ENCODE measurements at places on chromosomes 5 and 9.

DNA sequence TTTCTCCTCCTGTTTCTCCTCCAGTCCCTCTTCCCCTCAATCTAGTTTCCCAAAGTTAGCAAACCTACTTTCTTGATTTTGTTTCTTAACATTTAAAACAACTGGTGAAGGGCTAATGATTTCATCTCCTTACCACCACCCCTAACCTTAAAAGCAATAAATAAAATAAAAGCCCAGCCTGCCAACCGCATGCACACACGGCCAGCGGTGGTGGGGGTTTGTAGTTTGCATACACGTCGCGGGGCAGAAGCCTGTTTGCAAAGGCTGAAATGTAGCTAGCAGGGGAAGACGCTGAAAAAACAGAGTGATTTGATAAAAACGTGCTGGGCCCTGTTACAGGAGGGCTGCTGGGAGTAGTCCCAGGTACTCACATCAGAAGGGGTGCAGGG, 1.9 kb upstream of the DMRT2 start:
- DNase-seq, result no peak

- no peak for DNase-seq
Observed at GRCh38 chr5:130111746-130112145, 207.5 kb downstream of the CHSY3 start.

DNA sequence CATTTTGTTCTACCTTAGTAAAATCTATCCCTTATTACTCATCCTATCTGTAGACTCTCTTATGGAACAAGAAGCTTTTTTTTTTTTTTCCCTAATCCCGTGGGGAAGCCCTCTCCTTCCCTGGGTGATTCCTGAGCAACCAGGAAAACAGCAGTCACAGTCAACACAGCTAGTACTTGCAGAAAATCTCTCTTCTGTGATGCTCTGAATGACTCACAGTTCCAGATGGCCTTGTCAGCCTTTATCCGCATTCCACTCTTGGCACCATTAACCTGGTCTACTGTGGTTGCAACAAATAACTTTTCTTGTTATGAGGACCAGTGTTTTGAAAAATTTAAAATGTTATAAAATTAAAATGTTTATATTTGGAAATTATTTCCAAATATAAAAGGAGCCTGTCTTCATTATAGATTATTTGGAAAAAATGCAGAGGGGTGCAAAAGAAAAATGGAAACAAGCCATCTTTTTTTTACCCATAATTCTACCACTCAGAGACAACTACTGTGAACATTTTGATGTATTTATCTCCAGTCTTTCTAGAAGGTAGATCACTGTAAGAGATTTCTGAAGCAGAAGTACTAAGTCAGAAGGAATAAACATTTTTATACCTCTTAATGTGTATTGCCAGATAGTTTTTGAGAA, 486.7 kb downstream of the RAB3C start:
- DNase-seq, result no peak

- no peak for DNase-seq
Observed at GRCh38 chr9:109172935-109173334, 5.9 kb upstream of the FRRS1L start.

GRCh38 chr5:170963521-170963920, 101.7 kb downstream of the RANBP17 start:
- no peak for DNase-seq

DNA sequence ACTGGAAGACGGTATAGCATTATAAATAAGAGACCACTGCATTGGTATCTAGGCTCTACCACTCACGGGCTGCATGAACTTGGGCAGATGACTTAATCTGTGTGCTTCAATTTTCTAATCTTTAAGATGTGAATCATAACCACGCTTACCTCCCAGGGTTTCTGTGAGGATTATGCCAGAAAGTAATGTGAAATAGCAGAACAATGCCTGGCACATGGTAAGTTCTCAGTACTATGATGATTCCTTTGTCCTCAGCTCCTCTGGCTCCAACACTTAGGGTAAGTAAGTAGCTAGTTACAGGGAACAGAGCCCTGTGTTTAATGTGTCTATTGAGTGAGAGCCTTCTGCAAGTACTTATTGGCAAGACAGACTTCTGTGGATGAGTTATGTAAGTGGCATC, 31.1 kb downstream of the POU4F3 start:
- DNase-seq, result no peak

- no peak for DNase-seq
Observed at GRCh38 chr5:121251954-121252353, 599.7 kb upstream of the FTMT start.

GRCh38 chr5:41636605-41637004, 126.2 kb upstream of the PLCXD3 start:
- no peak for DNase-seq

DNA sequence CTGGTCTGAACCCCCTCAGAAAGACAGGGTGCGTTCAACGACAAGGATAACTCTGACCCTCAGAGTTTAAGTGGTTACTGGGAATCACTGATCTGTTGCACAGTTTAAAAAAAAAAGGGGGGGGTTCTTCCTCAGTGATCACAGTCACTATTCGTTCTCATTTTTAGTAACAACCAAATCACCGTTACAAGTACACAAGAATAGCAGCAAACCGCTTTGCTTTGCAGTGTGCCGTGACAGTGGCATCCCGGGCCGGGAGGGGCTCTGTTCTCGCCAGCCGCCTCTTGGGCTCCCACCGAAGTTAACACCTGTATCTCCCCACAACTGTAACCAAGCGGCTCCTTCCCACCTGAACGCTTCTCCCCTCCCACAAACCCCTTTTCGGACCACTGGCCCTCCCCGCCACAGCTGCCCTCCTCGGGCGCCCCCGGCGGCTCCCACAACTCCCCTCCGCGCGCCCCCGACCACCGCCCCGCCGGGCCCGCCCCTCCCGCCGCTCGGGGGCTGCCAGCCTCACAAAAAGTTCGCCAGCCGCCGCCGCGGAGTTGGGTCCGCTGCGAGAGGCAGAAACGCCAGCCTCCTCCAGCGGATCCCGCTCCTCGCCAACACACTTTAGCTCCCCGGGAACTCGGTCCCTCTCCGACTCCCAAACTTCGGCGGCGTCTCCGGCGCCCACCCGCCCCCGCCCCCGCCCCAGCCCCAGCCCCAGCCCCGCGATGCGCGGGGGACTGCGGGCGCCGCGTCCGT, 1.2 kb downstream of the SSBP2 start:
- DNase-seq, result peak; percentile 19

DNA sequence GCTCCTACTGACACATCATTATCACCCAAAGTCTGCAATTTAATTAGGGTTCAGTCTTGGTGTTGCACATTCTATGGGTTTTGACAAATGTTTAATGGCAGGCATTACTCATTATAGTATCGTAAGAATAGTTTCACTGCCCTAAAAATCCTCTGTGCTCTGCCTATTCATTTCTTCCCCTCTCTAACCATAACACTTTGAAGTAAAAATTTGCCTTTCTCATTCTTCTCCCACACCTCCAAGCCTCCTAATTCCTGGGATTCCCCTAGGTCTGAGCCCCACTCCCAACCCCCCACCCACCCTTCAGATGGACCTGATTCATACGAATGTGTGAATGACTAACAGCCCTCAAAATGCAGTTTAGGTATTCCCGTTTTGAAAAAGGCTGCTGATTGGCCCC, 18.4 kb downstream of the ENC1 start:
- DNase-seq, result no peak

DNA sequence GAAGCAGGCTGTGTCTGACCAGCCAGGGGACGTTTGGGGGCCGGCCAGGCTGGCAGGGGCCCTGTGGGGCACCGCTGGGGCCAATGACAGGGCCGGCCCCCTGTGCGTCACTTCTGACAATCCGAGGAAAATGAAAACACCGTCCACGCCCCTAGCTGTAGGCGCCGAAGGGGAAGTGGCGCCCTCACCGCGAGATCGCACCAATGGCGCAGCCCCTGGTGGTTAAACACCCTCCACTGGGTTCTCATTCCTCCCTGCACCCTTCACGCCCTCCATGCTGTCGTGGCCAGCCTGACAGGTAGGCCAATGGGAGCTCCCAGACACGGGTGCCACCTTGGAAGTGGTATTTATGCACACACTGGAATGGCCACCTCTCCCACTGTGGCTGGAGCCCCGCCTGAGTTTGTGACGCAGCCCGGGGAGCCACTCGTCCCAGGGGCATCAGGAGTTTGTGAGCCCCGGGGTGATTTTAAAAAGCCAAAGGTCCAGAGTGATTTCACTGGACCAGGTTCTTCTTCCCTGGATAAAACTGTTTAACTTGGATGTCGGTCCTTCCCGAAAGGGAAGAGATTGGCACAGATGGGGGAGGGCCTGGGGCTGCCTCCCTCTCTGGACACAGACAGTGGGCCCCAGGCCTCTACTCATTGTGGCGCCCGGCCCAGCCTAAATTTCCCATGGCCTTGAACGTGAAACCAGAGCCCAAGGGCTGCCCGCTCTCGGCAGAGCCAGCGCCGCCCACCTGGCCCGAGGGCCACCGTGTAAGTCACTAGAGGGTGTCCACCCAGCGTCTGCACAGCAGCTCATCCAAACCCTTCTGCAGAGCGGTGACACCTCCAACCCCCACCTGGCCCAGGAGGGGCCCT, 49.7 kb downstream of the NKD2 start:
- no peak for DNase-seq

Data from T-helper 1 cell (primary cell).